Stromal cell of bone marrow (primary cell): ENCODE measurements at places on chromosomes 2 and 18.

DNA sequence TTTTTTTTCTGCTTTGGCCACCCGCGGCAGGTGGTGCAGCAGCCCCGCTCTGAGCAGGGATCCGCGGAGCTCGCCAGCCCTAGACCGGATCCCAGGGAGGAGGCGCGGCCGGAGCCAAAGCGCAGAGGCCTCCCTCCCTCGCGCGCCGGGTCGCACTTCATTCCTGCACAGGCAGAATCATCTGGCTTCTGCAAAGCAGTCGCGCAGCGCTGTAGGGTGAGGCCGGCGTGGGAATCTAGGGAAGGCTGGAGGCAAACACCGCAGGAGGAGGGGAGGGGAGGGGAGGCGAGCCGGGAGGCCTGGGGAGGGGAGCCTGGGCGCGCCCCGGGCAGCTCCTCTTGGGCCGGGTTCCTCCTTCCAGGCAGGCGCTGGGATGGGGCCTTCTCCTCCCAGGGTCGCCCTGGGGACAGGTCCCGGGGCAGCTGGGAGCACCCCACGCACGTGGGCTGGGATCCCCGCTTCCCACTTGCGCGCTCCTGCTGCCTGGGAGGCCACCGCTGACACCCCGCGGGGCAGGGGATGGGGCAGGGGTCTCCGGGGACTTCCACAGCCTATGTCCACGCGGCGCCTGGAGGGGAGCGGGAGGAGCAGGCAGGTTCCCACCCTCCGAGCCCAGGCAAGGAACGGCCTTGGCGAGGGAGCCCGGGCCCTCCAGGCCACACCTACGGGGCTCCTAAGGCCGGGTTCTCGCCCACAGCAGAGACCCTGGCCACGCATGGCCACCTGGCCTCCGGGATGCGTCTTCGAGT lies 45.0 kb downstream of the MBP start:
- DNase-seq, result no peak

GRCh38 chr2:20617892-20618467 lies 32.9 kb downstream of the HS1BP3 start:
- DNase-seq, result peak; percentile 100

- no peak for DNase-seq
Observed at GRCh38 chr2:26605999-26606846, 34.9 kb downstream of the CIB4 start.

DNA sequence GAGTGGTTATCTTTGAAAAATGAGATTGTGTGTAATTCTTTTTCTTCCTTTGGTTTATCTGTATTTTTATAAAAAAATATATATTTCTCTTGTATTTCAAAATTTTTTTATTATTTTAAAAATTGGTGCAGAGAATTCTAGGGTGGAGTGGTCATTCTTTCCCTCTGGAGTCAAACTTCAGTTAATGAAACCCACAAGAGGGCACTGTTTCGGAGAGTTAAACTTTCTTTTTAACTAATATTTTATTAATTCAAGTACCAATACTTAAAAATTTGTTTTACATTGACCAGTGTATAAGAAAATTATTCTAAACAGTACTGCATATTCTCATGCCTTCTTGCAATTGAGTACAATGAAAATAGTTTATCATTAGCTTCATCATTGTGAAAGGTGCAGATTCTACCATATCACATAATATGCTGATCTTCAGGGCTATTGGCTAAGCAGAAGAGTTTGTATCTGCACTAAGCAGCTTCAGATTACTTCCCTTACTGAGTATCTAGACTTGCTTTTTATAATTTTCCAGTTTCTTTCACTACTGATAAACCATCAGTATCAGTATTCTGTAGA lies 50.1 kb downstream of the HS1BP3 start:
- no peak for DNase-seq

DNA sequence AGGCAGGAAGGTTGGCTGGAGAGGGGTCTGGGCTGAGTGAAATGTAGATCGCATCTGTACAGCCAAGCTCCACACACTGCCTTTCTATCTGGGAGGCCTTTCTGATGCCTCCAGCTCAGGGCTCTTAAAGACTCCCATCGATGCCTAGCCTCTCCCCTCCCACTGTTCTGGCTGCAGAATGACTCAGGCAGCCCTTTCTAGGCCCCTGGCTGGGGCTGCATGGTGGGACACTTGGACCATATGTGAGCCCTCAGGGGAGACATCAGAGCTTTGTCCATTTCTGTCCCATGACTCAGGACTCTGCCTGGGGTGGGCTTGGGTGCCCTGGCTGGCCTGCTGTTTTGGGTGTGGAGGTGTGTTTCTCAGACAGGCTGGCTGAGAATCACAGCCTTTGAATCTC lies 101.3 kb downstream of the CELF4 start:
- no peak for DNase-seq

DNA sequence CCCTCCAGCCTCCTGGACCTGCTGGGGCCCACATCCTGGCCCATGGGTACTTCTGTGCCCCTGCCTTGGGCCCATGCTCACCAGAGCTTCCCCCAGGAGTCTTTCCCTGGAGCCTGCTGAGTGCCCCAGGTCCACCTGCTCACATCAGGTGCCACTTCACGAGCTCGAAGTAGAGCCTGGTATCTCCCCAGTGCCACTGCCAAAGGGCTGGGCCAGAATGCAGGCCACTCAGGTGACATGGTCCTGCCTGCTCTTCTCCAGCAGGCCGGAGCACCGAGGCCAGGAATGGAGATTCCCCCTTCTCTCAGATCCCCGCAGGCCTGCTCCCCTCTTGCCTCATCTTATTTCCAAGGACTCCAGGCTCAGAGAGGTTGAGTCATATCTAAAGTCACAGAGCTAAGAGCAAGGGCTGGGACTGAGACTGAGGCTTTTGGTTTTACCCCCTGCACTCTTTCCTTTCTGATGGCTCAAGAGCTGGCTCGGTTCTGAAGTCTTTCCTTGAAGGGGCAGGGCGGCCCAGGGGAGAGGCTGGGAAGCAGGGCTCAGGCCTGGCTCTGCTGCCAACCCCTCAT lies 79.2 kb downstream of the HS1BP3 start:
- no peak for DNase-seq

- no peak for DNase-seq
Observed at GRCh38 chr2:41806286-41806685, 241.5 kb upstream of the PKDCC start.

- no peak for DNase-seq
Observed at GRCh38 chr2:66560683-66561082, 125.8 kb downstream of the MEIS1 start.

DNA sequence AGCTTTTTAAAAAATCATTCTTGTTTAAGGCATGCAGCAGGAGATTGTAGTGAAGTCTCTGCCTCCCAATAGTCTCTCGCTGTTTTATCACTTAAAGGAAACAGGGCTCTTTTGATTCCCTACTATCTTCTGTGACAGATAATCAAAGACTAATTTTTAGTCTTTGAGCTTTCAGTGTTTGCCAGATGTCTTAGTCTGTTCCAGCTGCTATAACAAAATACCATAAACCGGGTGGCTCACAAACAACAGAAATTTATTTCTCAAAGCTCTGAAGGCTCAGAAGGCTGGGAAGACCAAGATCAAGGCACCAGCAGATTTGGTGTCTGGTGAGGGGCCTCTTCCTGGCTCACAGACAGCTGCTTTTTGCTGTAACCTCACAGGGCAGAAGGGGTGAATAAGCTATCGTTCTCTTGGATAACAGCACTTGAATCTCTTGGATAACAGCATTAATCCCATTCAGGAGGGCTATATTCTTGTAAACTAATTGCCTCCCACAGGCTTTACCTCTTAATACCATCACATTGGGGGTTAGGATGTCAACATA lies 37.8 kb upstream of the STAT4 start:
- DNase-seq, result no peak

GRCh38 chr18:22412176-22412911 lies 5.4 kb downstream of the CTAGE1 start:
- peak; percentile 23 for DNase-seq

DNA sequence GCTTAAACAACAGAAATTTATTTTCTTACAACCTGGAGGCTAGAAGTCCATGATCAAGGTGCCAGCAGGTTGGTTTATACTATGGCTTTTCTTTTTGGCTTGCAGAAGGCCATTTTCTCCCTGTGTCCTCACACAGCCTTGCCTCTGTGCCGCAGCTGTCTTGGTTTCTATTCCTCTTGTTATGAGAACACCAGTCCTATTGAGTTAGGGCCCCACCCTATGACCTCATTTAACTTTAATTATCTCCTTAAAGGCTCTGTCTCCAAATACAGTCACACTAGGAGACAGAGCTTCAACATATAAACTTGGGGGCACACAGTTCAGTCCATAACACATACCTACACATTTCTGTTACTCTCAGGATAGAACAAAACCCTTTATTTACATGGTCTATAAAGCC lies 17.3 kb upstream of the RHOB start:
- no peak for DNase-seq

- DNase-seq, result no peak
Observed at GRCh38 chr18:58785171-58785805, 79.4 kb upstream of the ZNF532 start.

DNA sequence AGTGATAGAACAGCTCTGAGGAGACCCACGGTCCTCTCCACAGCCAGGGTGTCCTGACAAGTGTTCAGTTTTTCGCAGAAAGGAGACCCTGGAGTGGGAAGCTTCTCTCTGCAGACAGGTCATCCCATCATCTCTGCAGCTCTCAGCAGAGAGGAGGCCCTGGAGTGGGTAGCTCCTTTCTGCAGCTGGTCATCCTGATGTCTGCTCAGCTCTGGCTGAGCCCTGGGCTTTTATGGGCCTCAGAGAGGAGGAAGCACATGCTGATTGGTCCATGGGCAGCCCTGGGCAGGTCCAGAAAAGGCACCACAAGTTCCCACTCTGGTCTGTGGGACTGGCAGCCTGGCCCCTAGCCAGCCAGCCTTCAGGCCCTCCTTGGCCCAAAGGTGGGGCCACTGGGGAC lies 72.3 kb upstream of the ST3GAL5 start:
- no peak for DNase-seq

DNA sequence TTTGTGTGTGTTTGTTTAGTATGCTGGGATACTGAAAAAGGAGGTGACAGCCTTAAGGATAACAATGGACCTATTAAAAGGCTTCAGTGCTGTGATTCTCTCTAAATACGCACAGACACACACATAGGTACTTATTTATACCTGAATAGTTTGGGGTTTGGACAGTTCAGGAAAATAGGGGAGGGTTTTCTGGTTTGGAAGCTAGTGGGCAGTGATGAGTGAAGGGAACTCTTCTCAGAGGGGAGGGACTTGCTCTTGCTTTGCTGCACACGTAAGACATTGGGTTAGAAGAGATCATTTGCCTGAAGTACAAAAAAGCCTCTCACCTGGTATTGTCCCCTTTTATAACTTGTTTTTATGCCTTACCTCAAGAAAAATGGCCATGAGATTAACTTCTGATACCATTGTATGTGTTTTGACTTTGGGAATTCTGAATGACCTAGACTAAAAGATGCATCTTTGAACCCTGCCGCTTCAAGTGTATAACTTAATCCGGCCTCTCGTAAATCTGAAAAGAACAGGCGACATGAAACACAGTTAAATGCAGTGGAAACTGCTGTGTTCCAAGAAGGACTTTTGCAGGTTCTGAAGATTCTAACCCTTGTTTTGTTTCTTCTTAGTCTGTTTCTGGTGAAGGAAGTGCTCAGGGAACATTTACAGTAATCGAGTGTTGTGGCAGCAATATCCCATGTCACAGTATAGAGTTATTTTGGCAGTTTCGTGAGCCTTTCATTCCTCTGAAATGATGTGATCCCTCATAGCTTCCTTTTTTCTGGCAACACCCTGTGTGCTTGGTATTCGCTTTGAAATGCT lies 2.5 kb downstream of the CRIM1 start:
- no peak for DNase-seq

GRCh38 chr2:199258291-199258690 lies 199.4 kb downstream of the SATB2 start:
- no peak for DNase-seq

DNA sequence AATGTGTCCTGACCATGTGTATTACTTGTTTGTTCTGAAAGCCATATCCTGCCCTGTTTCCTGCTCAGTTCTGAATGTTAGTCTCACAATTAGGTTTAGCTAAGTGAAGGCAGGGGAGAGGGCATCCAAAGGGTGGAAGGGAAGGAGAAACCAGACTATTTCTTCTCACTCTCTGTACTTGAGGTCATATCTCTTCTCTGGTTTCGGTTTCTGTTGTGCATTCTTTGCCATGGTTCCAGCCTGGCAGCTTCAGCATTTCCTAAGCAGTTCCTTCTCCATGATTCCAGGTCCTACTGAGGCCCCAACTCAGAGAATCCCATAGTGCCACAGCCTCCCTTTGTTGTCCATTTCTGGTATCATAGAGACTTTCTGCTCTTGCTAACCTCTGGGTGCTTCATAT lies 40.3 kb upstream of the HNMT start:
- DNase-seq, result peak; percentile 12

DNA sequence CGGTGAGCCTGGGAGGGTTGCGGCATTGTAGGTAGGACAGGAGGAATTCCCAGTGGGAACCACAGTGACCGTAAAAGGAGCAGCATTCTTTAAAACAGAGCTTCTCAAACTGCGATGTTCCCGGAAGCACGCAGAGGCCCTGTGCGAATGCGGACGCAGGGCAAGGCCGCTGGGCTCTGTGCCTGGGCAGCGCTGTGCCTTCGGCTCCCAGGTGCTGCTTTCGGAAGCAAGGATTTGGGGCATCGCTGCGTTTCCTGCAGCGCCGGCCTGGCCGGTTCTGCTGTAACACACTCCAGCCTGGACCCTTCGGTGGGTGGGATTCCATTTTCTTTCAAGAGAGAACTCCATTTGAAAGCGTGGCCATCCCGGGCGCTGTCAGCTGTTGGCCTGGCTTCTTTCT lies 118.6 kb downstream of the PTGR3 start:
- no peak for DNase-seq

- no peak for DNase-seq
Observed at GRCh38 chr2:18167871-18168270, 289.4 kb downstream of the KCNS3 start.

DNA sequence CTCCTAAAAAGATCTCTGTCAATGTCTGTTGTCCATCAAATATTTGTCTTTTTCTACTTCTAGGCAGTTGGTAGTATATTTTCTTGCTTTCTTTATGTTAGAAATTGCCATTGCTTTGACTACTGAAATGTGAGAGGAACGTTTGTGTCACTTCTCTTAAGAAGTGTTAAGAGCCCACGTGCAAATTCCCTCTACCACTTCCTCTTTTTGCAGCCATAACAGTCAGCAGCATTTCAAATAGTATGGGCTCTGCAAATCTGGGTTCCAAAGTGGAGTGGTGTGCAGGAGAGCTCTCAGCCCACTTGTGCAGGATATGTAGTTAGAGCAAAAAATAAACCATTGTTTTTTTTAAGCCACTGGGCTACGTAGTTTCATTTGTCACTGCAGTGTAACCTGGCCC lies 314.0 kb downstream of the MEIS1 start:
- no peak for DNase-seq

GRCh38 chr2:173347305-173348168 lies 7.1 kb upstream of the CDCA7 start:
- no peak for DNase-seq

DNA sequence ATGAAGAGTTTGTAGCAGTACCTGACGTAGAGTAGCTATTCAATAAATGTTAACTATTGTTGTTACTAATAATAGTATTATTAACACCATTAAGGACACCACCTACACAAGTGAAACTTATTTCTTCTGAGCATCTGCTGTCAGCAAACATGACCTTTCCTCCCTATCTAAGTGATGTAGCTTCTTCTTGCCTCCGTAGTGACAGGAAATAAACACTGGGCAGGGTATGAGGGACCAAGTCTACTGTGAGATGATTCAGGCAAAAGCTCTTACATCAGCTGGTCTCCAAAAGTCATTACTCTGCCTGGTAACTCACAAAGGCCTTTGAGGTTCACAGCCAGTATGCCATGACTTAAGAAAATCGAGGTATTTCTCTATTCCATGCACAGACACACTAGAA lies 750.5 kb downstream of the CPS1 start:
- no peak for DNase-seq
